ENCODE measurements at places on chromosomes 6 and 20.

DNA sequence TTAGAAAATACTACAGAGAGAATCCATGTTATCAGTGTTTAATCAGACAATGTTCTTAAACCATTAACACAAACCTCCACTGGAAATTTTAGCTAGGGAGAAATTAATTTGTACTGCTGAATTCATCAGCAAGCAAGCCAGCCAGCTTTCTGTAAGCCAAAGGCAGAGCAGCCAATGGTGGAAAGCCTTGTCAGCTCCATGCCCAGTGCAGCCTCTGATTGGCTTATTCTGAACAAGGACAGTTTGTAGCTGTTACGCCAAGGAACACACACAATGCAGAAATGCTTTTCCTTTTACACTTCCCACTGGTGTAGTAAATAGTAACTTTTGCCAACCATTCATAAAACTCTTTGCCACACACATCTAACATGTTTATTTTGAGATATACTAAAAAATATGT is 265.0 kb downstream of the TENT5A start:
- DNase-seq: no peak

- DNase-seq: no peak
Observed at GRCh38 chr6:168376811-168377483, 57.4 kb upstream of the DACT2 start.

- no peak for DNase-seq
Observed at GRCh38 chr20:49344975-49345374, 67.1 kb upstream of the ZNFX1 start.

DNA sequence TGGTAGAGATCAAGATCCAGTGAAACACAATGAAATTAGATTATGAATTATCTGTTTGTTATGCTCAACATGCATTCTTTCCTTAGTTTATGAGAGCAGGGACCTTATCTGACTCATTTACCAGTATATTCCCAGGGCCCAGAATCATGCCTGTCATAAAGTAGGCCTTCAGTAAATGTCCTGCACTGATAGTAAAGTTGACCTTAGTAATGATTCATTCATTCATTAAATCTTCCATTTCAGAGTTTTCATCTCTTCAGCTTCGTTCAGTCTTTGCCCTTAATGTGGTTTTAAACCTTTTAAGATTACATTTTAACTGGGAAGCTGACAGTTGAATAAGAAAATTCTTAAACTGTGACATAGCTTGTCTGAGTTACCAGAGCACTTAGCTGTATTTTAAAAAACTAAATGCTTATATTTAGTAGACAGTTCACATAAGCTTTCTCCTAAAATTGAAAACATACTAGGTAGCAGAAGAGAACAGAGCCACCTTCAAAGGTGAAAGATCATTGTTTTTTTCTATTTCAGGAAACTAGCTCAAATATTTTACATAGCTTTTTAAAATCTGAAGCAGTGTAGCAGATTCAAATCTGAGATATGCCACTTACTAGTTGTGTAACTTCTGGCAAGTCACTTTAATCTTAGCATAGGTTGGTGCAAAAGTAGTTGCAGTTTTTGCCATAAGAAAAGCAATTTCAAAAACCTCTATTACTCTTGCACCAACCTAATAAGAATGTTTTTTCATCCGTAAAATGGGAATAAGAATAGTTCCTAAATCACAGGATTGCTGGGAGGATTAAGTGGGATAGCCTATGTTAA is 41.4 kb downstream of the MCM8 start:
- DNase-seq: no peak

DNA sequence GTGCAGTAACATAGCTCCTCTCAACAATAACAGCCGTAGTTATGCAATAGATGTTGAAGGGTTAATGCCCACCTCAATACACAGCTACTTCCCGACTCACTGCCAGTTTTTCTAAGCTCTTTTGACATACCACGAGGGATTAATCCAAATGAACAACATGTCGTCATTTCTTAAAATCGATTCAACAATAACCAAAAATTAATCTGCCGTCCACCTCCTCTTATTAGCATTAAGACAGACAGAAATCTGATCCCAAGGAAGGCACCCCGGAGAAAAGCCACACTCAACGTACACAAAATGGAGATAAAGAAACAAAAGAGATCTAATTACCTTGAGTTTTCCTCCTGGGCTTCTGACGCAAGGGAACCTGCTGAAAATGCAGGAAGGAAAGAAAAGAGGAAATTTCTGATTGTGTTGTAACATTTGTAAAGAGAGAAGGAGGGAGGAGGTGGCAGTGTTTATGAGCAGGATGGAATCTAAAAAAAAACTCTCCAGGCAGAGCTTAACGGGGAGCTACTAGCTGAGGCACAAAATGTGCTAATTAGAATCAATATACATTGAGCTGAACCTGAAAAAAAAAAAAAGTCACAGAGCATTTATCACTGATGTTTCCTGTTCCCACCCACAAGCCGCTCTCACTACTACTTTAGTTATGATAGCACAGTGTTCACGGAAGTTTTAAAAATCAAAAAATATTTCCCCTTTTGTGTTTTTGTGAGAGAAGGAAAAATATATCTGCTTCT is 109.3 kb downstream of the IPCEF1 start:
- DNase-seq: no peak

DNA sequence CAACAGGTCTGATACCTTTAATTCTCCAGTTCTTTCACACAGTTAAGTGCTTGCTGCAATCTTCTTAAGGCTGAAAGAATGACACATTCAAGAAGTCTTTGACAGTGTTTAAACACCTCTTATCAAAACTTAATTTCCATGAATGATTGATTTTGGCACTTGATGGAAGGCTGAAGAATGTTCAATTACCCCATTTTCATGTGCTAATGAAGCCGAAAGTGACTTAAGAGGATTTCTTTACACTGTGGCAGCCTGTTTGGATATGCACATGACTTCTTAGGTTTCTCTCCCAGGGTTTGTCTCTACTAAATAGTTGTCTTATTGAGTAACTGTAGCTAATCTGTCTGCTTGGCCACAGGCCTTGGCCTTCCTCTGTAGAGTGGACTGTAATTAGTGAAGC is 81.1 kb upstream of the PRDM1 start:
- no peak for DNase-seq

GRCh38 chr6:88908598-88909548 is 54.5 kb downstream of the RNGTT start:
- no peak for DNase-seq

GRCh38 chr20:17806739-17807441 is 107.1 kb downstream of the BANF2 start:
- no peak for DNase-seq

- no peak for DNase-seq
Observed at GRCh38 chr6:30213667-30213956, 406 bp upstream of the TRIM26 start.

- DNase-seq: no peak
Observed at GRCh38 chr20:10761786-10762185, 88.0 kb upstream of the JAG1 start.

DNA sequence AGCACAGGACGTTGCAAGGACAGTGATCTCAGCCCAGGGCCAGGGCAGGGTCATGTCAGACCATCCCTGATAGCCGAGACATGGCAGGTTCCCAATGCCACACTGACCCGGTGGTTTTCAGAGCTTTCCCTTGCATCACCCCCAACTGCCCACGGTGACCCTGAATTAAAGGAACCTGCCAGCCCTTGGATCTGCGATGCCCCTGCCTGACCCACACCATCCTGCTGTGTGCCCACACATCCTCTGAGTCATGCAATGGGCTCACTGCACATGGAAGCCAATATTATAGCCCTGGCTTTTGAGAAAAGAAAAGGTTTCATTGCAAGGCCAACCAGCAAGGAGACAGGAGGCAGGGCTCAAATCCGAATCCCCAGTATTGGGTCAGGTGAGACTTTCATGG is 132.6 kb upstream of the CST7 start:
- DNase-seq: no peak

DNA sequence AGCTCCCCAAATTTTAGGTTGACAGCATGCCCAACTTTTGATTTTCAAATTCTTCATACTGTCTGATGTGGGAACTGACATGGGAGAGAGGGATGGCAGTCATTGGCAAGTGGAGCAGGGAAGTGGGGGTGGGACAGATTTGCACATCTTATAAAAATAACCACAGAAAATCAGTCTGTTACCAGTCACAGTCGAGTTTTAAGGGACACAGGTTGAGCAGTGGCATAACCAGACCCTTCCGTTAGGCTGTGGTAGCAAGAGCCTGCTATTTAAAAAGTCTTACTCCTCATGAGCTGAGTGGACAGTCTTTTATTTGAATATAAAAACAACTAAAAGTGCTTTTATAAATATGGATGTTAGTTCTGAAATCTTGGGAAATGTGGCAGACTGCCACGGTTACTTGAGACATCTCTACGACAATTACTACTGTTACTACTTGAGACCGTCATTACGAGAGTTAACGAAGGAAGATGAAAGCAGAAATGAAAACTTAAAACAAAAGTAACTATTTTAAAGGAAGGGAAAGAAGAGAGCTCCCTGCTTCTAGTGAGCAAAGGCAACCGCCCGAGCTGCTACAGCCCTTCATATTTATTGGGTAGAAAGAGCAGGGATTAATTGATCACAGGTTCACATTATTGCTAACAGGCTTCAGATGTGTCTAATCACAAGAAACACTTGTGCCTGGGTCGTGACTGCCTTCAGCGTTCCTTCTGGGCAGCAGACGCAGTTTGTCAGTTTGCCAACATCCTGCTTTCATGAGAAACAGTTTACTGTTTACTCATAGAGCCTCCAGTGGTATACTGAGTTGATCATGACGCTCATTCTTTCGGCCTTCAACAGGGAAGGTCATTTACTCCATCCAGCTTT is 71.3 kb downstream of the EFHC1 start:
- DNase-seq: peak; percentile 8

GRCh38 chr6:7542065-7542873 is 798 bp downstream of the DSP start:
- peak; percentile 57 for DNase-seq

- no peak for DNase-seq
Observed at GRCh38 chr6:143699430-143699825, 21.7 kb downstream of the PHACTR2 start.

DNA sequence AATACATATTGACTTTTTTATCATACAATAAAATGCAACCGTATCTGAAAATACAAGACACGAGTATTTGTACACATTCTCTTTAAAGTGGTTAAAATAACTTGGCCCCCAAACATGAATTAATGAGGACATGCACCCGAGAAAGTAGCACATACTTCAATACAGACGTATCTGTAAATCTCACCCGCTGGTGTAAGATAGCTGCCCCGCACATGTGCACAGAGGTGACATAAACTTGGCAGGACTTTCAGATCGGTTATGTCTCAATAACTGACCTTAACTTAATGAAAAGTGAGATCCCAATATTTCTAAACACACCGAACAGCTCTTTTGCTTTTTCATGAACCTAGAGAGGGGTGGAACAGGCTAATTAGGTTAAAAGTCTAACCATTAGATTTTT is 91.5 kb upstream of the RPS6KA2 start:
- DNase-seq: no peak

- no peak for DNase-seq
Observed at GRCh38 chr6:146871611-146872425, 273.0 kb downstream of the ADGB start.

DNA sequence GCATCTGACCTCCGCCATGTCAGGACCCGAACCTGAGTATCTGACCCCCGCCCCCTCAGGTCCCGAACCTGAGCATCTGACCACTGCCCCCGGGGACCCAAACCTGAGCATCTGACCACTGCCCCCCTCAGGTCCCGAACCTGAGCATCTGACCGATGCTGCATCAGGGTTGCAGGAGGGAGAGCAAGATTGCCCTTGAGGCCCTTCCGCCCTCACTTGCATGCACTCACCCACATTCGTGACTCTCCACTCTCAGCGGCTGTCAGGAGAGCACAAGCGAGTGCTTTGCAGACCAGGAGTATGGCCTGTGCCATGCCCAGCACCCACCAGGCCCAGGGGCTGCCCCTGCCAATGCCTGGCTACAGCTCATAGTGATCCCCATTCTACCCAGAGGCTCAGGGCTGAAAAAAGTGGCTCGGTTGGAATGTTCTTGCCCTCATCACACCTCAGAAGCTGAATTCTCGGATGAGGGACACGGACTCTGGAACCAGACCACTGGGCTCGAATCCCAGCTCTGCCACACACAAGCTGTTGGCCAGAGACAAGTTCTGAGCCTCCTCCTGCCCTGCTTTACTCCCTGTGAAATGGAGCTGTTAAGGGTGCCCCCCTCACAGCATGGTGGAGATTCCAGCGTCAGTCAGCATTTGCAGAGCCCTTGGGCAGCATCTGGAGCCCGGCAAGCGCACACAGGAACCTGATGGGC is 82.1 kb downstream of the DLL1 start:
- peak; percentile 18 for DNase-seq

GRCh38 chr6:37177935-37178517 is 8.1 kb downstream of the PIM1 start:
- DNase-seq: no peak

Data from GM13976 (cell line).